ENCODE measurements at places on chromosomes 11 and 22.

DNA sequence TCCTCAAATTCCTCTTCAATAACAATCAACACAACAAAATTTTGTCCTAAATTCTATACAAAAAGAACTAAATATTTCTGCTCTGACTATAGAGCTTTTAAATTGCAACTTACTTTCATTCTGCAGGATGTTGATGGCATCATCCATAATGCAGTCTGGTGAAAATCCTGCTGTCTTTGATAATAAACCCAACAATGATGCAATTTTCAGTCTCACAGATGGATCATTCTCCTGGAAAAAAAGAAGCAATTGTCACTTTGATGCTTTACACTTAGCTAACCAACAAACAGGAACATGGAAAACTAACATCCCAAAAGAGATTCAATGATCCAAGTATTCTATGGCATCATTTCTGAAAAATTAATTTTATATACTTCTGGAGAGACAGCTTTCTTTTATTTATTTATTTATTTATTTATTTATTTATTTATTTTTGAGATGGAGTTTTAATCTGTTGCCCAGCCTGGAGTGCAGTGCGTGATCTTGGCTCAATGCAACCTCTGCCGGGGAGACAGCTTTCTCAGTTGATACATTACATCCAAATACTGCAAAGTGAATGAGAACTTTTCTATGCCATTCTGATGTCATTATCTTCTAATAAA, 13.0 kb downstream of the INTS4 start:
- DNase-seq: no peak

DNA sequence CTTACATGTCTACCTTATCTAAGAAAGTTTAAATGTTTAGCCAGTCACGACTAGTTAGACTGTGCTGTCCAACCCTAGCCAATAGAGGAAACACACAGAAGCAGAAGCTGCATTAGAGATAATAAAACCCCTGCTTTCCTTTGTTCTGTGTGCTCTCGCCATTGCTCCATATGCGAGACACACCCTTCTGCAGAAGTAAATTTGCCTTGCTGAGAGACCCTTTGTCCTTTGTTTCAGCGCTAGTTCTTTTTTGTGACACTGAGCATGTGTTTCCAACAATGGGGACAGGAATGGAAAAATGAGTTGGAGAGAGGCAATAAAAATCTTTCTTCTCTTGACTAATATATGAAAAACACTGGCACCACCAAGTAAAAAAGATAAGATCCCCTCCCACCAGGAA, 18.1 kb upstream of the MS4A4E start:
- no peak for DNase-seq

DNA sequence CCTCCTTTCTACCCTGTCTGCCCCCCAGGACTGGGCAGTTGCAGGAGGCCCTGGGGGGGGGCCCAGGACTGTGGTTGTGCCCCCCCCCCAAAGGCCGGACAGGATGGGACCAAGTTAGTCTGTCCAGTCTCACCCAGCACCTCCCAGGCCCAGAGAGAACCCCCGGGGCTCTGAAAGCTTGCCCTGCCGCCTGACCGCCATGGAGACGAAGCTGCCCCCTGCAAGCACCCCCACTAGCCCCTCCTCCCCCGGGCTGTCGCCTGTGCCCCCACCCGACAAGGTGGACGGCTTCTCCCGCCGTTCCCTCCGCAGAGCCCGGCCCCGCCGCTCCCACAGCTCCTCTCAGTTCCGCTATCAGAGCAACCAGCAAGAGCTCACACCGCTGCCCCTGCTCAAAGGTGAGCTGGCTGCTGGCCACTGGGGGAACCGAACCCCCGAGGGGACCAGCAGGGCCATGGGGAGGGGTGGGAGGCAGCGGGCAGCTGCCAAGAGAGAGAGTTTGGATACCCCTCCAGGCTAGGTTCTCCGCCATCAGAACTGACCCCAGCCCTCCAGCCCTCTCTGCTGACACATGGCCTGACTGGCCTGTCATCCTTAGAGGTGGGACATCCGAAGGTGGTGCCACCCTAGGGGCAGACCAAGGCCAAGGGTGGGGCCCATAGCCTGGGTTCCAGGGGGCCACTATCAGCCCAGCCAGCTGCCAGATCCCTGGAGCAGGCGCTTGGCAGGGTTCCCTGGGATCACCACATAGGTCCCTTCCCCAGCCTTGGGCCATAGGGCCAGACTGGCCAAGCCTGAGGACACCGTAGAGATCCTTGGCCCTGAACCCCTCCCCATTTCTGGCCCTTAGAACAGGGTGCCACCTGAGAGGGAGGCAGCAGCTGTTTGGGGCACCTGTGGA, 1.3 kb downstream of the PPP2R5B start:
- DNase-seq: no peak

GRCh38 chr11:27203077-27203647, 159.9 kb downstream of the CCDC34 start:
- DNase-seq: no peak

DNA sequence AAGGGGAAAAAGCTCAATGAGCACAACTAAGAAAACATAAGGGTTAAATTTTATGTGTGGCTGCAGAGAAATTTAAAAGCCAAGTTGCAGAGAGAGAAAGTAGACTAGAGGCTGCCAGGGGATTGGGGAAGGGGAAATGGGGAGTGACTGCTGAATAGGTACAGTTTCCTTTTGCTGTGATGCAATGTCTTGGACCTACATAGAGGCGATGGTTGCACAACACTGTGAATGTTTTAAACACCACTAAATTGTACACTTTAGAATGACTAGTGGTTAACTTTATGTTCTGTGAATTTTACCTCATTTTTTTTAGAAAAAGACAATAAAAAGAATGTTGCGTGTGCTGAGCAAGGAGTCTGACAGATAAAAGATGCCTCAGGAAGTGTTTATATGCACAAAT, 36.5 kb downstream of the TENM4 start:
- DNase-seq: no peak

GRCh38 chr11:43747130-43747802, 66.7 kb downstream of the HSD17B12 start:
- DNase-seq: no peak

GRCh38 chr11:10076458-10077141, 217.4 kb downstream of the SBF2 start:
- DNase-seq: no peak

DNA sequence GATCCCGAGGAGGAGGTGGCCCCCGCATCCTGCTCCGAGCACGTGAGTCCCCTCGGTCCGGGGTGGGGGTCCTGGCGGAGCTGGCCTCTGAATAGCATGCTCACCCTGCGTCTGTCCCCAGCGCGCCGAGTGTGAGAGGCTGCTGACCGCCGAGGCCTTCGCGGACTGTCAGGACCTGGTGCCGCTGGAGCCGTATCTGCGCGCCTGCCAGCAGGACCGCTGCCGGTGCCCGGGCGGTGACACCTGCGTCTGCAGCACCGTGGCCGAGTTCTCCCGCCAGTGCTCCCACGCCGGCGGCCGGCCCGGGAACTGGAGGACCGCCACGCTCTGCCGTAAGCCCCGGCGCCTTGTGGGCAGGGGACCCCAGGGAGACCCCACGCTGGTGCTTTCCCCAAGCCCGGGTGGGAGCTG, 3.5 kb downstream of the MUC2 start:
- DNase-seq: no peak

GRCh38 chr11:47239852-47240251, 8.8 kb downstream of the ACP2 start:
- no peak for DNase-seq

- no peak for DNase-seq
Observed at GRCh38 chr22:34427841-34428240, 507.6 kb upstream of the LARGE1 start.

GRCh38 chr22:27797520-27798391, 3.8 kb downstream of the MN1 start:
- no peak for DNase-seq
